ENCODE measurements at places on chromosomes 16 and 17.

DNA sequence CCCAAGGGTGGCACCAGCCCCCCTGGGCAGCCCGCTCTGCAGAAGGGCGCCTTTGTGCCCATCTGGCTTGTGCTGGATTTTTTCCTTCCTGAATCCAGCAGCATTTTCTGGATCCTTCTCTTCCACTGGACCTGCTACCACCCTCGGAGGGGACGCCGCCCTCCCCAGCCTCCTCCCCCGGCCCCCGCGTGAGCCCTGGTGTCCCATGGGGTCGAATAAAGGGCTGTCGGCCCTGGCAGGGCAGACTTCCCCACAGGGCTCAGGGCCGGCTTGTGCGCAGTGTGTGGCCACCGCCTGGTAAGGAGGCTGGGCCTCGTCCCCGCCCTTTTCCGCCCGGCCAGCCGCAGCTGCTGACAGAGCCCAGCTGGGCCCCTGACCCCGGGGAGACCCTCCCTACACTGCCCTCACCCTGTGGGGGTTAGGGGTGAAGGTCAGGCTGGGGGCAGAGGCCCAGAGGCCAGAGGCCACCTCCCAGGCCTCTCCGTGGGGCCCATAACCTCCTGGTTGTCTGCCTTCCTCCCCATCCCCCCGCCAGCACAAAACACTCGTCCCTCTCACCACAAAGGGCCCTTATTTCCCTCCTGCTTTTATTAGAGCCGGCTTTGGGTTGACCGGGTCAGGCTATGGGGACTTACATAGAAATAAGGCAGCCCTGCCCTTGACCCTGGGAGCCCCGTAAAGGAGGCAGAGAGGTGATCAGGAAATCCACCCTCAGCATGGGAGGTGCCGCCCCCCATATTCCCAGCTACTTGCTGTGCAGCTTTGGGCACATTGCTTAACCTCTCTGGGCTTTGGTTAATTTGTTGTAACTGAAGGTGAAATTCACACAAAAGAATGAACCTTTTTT, 179.3 kb upstream of the CIBAR2 start:
- no peak for ATAC-seq

- ATAC-seq, result peak; percentile 41
Observed at GRCh38 chr16:17359788-17360390, 110.9 kb downstream of the XYLT1 start.

DNA sequence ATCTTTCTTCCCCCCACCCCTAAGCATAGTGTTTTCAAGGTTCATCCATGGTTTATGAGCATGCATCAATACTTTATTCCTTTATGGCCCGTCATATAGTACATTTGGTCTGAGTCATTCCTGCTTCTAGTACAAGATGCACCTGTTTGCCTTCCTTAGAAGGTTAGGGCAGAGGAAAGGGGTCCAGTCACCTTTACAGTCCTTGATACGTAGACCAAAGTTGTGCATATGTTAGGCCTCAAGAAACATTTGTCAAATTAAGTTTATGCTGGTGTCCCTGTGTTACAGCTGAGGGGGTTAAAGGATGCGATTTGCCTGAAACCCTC, 1.4 kb downstream of the CYB5D2 start:
- ATAC-seq, result no peak

DNA sequence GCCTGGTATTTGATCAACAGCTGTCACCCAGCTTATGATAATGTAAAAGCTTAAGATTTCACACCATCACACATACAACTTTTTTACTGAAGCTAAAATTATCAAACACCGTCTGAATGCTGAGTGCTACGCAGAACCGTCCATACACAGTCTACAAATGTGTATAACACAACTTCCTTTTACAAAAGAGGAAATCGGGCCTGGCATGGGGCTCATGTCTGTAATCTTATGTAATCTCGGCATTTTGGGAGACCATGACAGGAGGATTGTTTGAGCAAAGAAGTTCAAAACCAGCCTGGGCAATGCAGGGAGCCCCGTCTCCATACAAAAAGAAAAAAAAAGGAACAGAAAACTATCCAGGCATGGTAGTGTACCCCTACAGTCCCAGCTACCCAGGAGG, 19.6 kb upstream of the QRICH2 start:
- ATAC-seq, result no peak

- no peak for ATAC-seq
Observed at GRCh38 chr17:30234296-30234695, 1.2 kb downstream of the SLC6A4 start.

GRCh38 chr16:74756203-74756602, 18.4 kb downstream of the FA2H start:
- no peak for ATAC-seq

- ATAC-seq, result no peak
Observed at GRCh38 chr17:28049071-28049470, 6.6 kb downstream of the NLK start.

- ATAC-seq, result no peak
Observed at GRCh38 chr16:79089735-79090284, 510.7 kb downstream of the MAF start.

GRCh38 chr16:66913081-66913480, 5.6 kb downstream of the CDH16 start:
- no peak for ATAC-seq

GRCh38 chr17:27481327-27481726, 25.1 kb downstream of the KSR1 start:
- peak; percentile 27 for ATAC-seq

GRCh38 chr16:21023509-21024202, 123.1 kb downstream of the LYRM1 start:
- no peak for ATAC-seq

DNA sequence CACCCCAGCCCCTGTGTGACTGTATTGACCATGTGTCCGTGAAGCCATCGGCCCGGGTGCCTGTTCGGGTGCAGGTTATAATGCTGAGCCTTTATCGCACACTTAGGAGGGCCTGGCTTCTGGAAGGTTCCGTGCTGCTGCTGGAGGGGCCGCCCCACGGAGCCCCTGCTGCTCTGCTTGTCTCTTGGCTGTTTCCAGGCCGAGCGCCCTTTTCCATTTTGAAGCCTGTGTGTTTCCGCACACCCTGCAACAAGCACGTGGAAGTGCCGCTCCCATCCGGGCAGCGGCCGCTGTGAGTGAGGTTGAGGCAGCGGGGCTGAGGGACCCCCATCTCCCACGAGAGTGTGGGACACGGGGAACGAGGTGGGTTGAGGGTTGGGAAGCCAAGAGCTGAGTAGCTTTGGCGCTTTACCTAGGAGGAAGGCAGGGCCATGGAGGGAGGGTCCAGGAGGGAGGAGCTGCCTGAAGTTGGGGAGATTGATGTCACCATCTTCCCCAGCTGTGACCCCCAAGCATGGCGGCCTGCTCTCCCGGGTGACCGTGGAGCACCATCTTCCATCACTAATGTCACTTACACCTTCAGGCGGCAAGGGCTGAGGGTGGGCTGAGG, 200.1 kb upstream of the GSE1 start:
- no peak for ATAC-seq

GRCh38 chr17:80898716-80899115, 92.9 kb upstream of the CHMP6 start:
- no peak for ATAC-seq

- no peak for ATAC-seq
Observed at GRCh38 chr16:83227336-83227735, 580.4 kb upstream of the HSBP1 start.

DNA sequence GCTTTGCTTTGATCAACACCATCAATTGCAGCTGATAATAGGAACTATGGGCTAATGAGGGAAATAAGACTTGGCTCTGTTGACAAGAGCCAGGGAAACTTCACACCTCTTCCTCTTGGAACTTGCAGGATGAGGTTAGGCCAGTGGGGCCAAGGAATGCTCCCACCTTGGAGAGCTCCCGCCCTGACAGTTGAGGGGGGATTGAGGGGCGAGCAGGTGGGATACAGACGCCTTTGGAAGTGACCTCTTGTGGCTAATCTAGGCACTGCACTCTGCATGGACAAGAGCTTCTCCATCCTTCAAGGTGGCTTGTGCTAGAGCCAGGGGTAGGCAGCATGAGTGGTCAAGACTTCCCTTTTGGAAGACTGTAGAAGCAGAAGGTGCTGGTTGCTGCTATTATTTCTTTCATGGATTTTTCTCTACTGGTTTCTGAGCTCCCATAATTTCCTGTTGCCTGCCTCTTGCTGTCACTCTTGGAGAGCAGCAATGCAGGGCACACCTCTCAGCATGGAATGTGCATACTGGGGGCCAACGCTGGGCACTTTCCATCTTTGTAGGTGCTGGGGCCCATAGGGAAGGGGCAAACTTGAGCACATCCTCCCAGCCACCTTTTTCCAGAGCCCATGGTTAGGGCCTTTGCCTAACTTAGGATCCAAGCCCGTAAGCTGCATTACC, 2.3 kb upstream of the PHF12 start:
- ATAC-seq, result no peak

- ATAC-seq, result no peak
Observed at GRCh38 chr17:42424991-42425610, 2.0 kb upstream of the CAVIN1 start.

DNA sequence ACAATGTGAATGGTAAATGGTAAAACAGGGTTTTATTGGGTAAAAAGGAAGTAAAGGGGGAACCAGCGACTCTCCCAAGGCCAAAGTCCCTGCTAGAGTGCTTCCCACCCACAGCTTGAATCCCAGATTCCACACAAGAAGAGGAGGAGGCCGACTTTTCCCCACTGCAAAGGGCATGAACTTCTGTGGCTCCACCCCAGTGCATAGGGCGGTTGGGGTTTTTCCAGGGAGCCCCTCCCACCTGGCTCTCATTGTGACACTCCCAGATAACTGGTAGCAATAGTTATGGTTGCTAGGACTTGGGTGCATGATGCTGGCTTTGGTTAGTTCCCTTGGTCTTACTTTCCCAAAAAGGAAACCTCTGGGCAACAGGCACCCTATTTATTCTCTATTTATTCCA, 666.0 kb upstream of the CA10 start:
- ATAC-seq, result no peak

DNA sequence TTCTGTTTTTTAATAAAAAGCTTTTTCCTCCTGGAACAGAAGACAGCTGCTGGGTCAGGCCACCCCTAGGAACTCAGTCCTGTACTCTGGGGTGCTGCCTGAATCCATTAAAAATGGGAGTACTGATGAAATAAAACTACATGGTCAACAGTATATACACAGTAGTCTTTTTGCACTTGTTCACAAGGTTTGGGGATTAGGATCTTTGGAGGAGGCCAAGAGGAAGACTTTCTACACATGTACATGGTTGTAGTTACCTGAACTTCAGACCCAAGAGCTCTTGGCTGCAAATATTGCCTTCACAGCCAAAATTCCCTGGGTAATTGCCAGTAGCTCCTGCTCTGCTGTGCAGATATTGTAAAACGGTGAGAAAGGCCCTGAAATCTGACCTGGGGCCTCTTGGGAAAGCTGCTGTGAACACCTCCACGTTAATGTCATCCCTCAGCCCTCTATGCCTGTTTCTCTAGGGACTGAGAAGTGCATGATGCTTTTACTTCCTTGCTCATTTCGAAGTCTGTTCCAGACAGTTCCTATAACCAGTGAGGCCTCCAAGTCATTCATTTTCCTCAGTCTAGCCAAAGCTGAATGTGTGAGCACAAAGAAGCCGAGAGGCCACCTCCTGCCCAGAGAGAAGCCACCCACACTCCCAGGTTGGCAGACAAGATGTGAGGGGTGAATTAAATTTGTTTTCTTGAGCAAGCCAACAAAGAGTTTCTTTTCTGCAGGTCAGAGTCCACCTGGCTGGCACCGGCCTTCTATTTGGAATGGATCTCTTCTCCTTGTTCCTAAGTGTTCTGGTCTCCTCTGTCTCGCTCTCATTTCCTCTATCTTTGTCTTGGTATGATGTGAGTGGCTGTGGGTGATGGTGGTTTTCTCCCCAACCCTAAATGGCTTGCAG, 15.9 kb downstream of the ANKRD40 start:
- no peak for ATAC-seq

GRCh38 chr17:60641810-60642220, 35.8 kb upstream of the BCAS3 start:
- ATAC-seq, result peak; percentile 63

GRCh38 chr17:48181653-48182052, 74.1 kb downstream of the SNX11 start:
- no peak for ATAC-seq

GRCh38 chr17:82980632-82981031, 98.8 kb upstream of the METRNL start:
- no peak for ATAC-seq

- ATAC-seq, result peak; percentile 0
Observed at GRCh38 chr17:59620518-59621259, 994 bp downstream of the CLTC start.

DNA sequence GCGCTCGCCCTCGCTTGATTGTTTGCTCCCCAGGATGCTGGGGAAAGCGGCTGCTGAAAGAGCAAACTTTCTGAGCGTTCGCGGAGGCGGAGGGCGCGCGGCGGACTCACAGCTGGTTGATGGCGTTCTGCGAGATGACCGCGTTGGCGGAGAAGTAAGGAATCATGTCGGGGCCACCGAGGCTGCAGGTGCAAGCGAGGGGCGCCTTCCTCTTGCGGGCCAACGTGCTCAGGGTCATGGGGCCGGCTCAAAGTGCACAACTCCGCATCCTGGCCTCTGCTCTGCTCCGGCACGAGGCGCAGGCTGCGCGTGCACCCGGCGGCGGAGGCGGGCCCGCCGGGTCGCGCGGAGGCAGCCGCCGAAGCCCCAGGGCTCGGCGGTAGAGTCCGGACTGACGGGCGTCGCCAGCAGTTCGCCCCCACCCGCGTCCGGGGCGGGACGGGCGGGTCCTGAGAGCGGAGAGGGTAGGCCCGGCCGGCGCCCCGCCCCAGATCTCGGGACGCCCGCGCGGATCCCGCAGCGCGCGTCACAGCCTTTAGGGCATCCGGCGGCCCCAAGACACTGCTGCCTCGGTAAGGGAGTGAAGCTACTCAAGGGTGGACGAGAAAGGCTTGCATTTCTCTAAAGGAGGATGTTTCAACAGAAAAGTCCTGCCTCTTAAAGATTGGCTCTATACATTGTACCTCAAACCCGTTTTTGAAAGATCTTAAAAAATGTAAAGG, 138.5 kb upstream of the CORO6 start:
- ATAC-seq, result peak; percentile 97
